ENCODE measurements at places on chromosomes 2 and 18. TPM values are rescaled to one million over a fixed set of nuclear protein-coding genes. Genes with fewer than 3 reads are reported as not detected.

Gene PLB1
- total RNA-seq: not detected

Gene GNLY
- not detected for total RNA-seq

Gene DTNA
- total RNA-seq: 0.07 TPM

Gene C2orf66
- total RNA-seq: not detected

Gene SLC14A1
- 0.20 TPM for total RNA-seq

Gene DCC
- total RNA-seq: not detected

Gene ADCY3
- total RNA-seq: 54.8 TPM

Gene SLC9A4
- 0.04 TPM for total RNA-seq

Gene CPLX4
- total RNA-seq: not detected

Gene SMARCAL1
- total RNA-seq: 21.8 TPM

GRCh38 chr2:2707206-2707991 lies 376.3 kb upstream of the MYT1L start:
- no peak overlapping the region for H3K4me3 ChIP-seq
- no peak overlapping the region for H3K27ac ChIP-seq
- no peaks in the 10 kb centered on the region for H3K4me1 ChIP-seq

- H3K27ac ChIP-seq: no peak overlapping the region
- DNase-seq: no peak
- no peaks in the 10 kb centered on the region for H3K27me3 ChIP-seq
- no peaks in the 10 kb centered on the region for H3K4me1 ChIP-seq
Observed at GRCh38 chr2:210157526-210157925, 13.7 kb downstream of the KANSL1L start.

DNA sequence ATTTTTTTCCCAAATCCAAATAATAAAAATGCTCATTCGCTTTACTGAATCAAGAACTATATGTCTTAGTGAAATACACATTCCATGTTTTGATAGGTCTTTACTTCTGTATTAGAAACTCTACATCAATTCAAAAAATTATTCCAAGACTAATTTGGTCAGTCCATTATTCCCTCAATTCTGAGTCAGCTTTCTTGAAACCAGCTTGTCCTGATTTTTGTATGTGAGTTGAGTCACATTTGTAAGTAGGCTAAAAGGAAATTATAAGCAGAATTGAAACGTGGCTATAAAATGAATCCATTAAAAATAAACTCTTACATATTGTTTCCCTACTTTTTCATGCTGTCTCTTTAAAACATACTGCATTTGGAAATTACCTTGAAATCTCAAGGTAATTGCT lies 113.0 kb downstream of the DNER start:
- no peak for DNase-seq
- no peak overlapping the region for H3K4me3 ChIP-seq
- no peaks in the 10 kb centered on the region for H3K4me1 ChIP-seq

GRCh38 chr2:67057901-67058703 lies 339.0 kb upstream of the ETAA1 start:
- no peak for DNase-seq
- H3K27me3 ChIP-seq: no peaks in the 10 kb centered on the region
- H3K4me3 ChIP-seq: no peak overlapping the region

GRCh38 chr18:79856119-79857007 lies 58.6 kb downstream of the KCNG2 start:
- no peak for DNase-seq
- peaks cover 43% of the 10 kb centered on the region for H3K27me3 ChIP-seq
- H3K27ac ChIP-seq: no peak overlapping the region
- peaks cover 12% of the 10 kb centered on the region for H3K4me1 ChIP-seq

- no peaks in the 10 kb centered on the region for H3K27me3 ChIP-seq
- H3K36me3 ChIP-seq: peaks cover 6% of the 10 kb centered on the region
- DNase-seq: peak; percentile 51
- peak overlapping the region; percentile 76 for H3K27ac ChIP-seq
- H3K4me3 ChIP-seq: no peak overlapping the region
- H3K4me1 ChIP-seq: peaks cover 23% of the 10 kb centered on the region
Observed at GRCh38 chr2:65064728-65065552, 8.7 kb downstream of the CEP68 start.

DNA sequence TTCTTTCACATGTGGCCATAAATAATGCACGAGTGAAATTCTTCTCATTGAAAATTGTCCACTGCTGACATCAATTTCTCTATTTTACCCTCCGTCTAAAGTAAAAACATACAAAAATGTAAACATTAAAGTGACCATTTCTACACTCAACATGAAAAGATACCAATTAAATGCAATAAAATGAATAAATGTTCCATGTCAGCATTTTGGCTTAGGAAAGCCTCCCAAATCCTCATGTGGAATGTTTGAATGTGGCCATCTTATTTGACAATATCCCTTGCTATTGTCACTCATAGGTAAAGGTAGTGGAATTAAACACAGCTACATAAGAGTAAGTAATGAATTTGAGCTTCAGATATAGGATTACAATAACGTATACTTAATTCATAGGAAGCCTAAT lies 60.8 kb downstream of the ZNF521 start:
- H3K36me3 ChIP-seq: no peaks in the 10 kb centered on the region
- no peaks in the 10 kb centered on the region for H3K27me3 ChIP-seq
- no peak for DNase-seq
- H3K27ac ChIP-seq: no peak overlapping the region
- H3K4me3 ChIP-seq: no peak overlapping the region

DNA sequence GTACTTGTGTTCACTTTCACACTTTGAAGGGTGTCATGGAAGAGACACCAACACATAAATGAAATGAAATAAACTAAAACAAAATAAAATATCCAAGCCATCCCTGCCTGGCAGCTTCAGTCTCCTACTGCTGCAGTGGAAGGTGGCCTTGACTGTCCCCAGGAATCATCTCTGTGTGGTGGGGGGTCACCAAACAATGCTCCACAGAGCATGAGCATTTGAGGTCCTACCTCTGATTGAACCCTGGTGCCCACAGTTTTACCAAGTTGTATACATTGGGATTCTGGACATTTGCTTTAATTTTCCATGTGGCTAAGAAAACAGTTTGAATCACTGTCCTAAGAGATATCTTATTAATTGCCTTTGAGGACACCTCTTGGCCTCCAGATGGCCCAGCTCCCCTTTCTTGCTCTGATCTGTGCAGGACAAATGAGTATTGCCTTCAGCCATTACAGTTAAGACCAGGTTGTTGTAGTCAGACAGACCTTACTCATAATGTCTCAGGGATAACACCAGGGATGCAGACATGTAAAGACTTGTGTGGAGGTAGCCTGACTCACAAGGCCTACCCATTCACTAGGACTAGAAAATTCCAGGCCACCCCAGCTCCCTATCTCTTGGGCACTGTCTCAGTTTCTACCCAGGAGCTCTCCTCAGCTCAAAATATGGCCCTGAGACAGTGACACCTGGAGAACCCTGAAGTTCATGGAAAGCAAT lies 195.0 kb downstream of the MYCN start:
- no peaks in the 10 kb centered on the region for H3K27me3 ChIP-seq
- no peak overlapping the region for H3K4me3 ChIP-seq
- no peaks in the 10 kb centered on the region for H3K36me3 ChIP-seq
- H3K27ac ChIP-seq: no peak overlapping the region

GRCh38 chr2:73776381-73776780 lies 3.5 kb downstream of the DUSP11 start:
- H3K27ac ChIP-seq: no peak overlapping the region
- peaks cover 7% of the 10 kb centered on the region for H3K4me1 ChIP-seq
- no peaks in the 10 kb centered on the region for H3K27me3 ChIP-seq

DNA sequence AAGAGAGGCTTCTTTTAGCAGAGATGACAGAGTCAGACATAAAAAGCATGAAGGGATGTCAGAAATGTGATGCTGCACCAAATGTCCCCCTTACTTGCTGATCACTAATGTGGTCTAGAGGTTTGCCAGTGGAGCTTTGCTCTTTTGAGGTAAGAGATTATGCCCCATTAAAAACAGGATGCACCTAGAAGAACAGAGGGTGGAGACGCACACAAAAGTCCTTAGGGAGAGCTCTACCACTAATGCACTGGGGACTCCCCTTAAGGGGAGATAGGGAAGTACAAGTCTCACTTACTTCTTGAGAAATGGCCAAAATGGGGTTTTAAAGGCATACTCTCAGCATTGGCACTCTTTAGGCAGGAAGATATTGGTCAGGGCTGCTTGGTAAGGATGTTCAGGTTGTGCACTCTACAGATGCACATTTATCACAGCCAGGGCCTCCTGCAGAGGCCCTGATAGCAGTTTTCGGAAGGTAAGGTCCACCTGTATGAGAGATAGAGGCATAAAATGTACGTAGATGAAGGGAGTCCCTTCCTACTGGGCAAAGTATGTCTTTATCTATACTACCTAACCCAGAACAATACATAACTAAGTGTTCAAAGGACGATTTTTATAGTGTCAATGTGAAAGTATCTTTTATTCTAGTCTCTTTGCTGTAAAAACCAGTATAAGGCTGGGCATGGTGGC lies 17.0 kb upstream of the SCYGR1 start:
- H3K4me3 ChIP-seq: no peak overlapping the region
- no peak for DNase-seq
- H3K27me3 ChIP-seq: peaks cover 8% of the 10 kb centered on the region
- no peaks in the 10 kb centered on the region for H3K36me3 ChIP-seq
- no peak overlapping the region for H3K27ac ChIP-seq

DNA sequence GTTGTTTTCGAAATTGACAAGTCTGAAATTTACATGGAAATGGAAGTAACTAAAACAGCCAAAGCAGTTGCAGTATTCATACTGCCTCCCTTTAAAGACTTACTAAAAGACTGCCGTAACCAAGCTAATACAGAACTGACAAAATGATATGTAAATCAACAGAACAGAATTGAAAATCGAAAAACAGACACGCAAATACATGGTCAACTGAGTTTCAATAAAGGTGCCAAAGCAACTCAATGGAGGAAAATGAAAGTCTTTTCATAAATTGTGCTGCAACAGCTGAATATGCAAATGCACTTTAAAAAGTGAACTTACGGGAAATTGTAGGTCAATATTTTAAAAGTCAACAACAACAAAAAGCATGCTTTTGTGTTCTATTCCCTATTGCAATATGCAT lies 34.2 kb downstream of the TMEM131 start:
- no peak for DNase-seq
- H3K4me1 ChIP-seq: no peaks in the 10 kb centered on the region
- H3K4me3 ChIP-seq: no peak overlapping the region
- no peaks in the 10 kb centered on the region for H3K27me3 ChIP-seq

- H3K27me3 ChIP-seq: peaks cover 6% of the 10 kb centered on the region
- no peaks in the 10 kb centered on the region for H3K36me3 ChIP-seq
- no peak overlapping the region for H3K4me3 ChIP-seq
Observed at GRCh38 chr2:109376796-109377495, 236.8 kb downstream of the SEPTIN10 start.

GRCh38 chr2:151860210-151860609 lies 32.0 kb upstream of the ARL5A start:
- no peaks in the 10 kb centered on the region for H3K4me1 ChIP-seq
- H3K36me3 ChIP-seq: no peaks in the 10 kb centered on the region
- DNase-seq: no peak
- no peak overlapping the region for H3K27ac ChIP-seq

- H3K27ac ChIP-seq: no peak overlapping the region
- H3K36me3 ChIP-seq: no peaks in the 10 kb centered on the region
- DNase-seq: no peak
- H3K27me3 ChIP-seq: peaks cover 44% of the 10 kb centered on the region
- H3K4me3 ChIP-seq: no peak overlapping the region
Observed at GRCh38 chr18:78767648-78768071, 212.0 kb upstream of the SALL3 start.

DNA sequence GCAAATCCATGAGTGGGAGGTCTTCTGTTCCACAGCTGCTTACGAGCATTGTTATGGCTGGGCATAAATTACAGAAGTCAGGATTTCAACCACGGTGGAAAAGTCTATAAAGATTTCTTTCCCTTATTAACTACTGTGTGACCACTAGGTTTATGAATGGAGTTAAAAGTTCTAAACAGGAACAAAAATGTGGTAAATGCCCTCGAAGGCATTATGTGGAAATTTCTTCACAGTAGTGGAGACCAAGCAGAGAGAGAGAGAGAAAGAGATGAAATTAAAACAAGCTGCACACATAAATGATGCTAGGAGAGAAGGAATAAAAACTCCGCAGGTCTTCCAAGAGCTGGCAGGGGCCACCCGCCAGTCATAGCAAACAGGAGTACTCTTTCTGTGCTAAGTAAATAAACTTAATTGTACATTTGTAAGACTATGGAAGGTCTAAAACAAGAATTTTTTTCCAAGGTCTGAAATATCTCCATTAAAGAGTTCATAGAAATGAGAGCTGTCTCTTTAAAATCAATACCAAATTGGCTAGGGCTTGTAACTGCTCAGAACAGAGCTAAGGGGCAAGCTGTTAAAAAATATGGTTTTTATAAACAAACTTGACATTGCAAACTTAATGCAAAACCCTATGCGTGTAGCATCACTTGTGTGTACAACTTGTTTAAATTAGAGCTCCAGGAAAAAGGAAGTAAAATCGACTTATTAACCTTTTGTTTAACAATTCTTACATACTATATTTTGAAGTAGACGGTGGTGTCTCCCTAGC lies 438.2 kb downstream of the MEIS1 start:
- no peaks in the 10 kb centered on the region for H3K4me1 ChIP-seq
- no peaks in the 10 kb centered on the region for H3K27me3 ChIP-seq
- no peaks in the 10 kb centered on the region for H3K36me3 ChIP-seq
- no peak overlapping the region for H3K27ac ChIP-seq
- DNase-seq: no peak

DNA sequence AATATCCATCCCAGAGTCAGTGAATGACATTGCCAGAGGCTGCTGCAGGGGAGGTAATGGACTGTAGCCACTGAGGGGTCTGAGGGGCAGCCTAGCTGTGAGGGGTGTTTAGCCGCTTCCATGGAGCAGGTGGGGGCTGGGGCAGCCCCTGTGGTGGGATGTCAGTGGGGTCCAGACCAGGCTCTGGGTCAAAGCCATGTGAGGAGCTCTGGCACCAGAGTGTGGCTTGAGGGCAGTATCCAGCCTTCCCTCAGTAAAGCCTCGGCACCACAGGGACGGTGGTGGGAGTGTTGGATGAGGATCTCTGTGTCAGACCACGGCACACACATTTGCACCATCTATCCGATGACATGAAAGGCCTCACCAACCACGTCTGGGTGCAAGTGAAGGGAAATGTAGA lies 85.0 kb downstream of the INHBB start:
- H3K4me3 ChIP-seq: no peak overlapping the region
- DNase-seq: no peak
- H3K27me3 ChIP-seq: peaks cover 59% of the 10 kb centered on the region
- no peaks in the 10 kb centered on the region for H3K4me1 ChIP-seq

DNA sequence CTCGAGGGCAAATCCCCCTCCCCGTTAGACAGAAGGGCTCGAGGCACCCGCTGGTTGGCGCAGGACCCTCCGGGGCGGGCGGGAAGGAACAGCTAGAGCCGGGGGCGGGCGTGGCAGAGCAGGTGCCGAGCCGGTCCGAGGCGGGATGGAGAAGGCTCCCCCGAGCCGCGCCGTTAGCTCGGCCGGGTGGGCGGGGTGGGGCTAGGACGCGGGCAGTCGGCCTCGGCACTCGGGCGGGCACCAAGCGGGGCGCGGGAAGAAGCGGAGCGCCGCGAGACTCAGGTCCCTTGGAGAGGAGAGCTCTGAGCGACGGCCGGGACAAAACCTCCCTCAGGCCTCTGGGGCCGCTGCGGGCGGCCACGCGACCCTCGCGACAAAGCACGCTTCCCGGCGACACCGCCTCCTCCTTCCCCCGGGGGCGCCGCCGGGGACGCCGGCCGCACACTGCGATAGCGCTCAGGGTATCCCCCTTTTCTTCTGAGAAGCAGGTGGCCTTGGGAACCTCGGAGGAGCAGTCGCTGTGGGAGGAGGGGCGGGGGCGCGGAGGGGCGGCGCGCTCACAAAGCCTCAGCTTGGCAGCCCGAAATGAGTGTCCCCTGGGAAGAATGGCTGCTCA lies 721 bp downstream of the FHOD3 start:
- DNase-seq: peak; percentile 15
- H3K4me3 ChIP-seq: peak overlapping the region; percentile 26
- no peak overlapping the region for H3K27ac ChIP-seq
- peaks cover 20% of the 10 kb centered on the region for H3K4me1 ChIP-seq
- H3K36me3 ChIP-seq: no peaks in the 10 kb centered on the region

All from K562 (cell line).